NCI-H526 treated with DMSO at 0.1 percent for 48 hours (cell line): ENCODE measurements at places on chromosomes 3 and 15.

GRCh38 chr15:88647351-88648105, 8.7 kb downstream of the ISG20 start:
- DNase-seq, result no peak

DNA sequence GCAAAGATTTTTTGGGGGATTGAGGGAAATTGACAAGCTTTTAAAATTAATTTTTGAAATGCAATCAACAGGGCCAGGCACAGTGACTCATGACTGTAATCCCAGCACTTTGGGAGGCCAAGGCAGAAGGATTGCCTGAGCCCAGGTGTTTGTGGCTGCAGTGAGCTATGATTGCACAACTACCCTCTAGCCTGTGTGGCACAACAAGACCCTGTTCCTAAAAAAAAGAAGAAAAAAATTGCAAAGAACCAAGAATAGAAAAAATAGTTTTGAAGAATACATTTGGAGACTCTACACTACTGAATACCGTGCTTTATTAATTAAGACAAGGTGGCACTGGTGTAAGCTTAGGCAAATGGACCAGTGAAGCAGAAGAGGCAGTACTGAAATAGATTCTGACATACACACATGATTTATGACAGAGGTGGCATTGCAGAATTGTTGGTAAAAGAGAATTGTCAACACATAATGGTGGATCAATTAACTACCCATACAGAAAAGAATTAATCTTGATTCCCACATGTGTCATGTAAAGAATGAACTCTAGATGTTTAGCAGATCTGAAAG, 443.3 kb upstream of the ATP11B start:
- no peak for DNase-seq

DNA sequence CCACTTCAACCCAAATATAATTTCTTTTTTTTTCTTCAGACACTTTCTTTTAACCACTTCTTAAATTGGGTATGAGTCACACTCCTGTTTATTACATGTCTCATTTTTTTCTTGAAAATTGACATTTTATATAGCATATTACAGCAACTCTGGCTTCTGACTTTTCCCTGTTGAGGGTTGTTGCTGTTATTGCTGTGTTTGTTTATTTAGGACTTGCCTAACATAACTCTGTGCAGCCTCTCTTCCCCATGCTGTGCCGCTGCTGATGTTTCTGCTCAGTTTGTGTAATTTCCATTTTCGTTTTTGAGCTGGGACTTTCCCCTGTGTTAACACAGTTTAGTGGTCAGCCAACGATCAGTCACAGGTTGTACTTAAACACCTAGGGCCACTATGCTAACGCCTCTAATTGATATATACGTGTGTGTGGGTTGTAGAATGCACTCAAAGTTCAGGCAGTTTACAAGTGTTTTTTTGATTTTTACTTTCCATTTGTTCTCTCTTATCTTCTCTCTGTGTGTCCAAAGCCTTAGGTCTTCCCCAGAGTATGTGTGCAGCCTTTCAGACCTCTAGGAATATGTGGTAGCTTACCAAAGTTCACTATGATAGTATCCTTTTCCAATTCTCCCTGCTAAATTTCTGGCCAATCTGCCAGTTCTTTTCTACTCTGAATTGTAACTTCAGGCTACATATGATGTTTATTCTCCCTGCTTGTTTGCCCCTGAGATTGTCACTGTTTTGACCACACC, 337.2 kb downstream of the ZBTB20 start:
- DNase-seq, result no peak

DNA sequence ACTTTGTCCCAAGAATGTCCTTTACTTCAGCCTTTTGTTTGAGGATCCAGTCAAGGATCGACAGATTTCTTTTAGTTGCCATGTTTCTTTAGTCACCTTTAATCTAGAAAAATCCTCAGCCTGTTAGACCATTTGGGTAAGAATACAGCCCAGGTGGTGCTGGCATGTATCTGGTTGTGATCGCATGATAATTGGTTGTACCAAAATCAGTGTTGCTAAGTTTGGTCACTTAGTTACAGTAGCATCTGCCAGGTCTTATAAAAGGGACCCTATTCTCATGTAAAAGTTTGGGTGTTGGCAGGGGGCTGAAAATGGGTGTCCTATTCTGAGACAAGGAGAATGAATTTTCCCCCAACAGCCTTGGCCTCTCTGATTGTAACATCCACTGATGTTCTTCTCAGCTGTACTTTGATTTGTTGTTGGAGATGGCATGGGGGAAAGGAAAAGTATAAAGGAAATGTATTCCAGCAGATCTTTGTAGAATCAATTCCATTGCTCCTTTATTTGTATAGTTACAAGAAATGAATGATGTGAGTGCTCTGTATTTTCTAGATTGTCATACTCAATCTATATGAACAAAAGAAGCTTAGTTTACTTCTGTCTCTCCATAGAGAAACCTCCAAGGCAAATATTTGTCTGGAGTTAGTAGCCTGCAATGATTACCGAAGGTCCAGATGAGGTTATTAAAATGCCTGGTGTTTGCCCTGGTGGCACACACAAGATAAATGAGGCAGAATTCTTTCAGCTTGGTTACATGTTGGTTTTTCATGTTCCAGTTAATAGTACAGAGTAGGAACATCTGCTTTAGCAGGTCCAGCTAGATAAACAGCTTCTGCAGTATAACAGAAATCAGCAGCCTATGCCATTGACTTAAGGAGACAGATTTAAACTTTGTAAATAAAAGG, 65.7 kb downstream of the CMTM8 start:
- DNase-seq, result peak; percentile 7

GRCh38 chr3:77304700-77305021, 264.8 kb downstream of the ROBO2 start:
- DNase-seq, result no peak

- no peak for DNase-seq
These were observed 94.6 kb upstream of the IQSEC1 start for GRCh38 chr3:13167829-13168228.

- no peak for DNase-seq
These were observed 5.6 kb downstream of the PRTG start for GRCh38 chr15:55737373-55737772.

- DNase-seq, result no peak
These were observed 34.8 kb upstream of the CHRNB4 start for GRCh38 chr15:78675617-78676360.

DNA sequence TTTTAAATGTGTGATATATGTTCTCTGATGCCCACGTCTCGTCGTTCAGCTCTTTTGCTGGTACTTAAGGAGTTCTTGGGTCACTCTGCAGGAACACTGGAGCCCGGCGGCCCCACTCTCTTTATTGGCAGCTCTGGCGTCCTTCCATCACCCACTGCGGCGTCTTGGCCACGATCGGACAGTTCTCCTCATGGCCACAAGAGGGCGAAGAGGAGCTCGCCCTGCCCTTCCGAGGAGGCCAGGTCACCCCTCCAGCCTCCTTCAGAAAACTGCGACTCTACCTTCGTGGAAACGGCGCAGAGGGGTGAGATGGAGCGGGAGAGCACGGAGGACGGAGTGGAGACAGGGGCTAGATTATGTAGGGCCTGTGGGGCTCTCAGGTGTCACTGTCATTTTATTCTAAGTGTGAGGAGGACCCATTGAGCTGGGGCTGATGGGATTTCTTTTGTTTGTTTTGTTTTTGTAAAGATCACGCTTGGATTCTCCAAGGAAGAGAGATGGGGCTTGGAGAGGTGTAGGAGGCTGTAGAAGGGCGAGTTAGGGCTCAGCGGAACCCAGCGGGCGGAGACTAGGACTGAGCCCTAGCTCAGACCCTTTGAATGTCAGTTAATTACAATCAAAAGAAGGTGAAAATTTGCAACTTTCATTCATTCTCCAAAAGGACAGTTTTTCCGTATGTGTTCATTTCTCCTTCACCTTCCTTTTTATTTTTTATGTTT, 28.0 kb upstream of the GABRA5 start:
- no peak for DNase-seq

- DNase-seq, result no peak
These were observed 11.2 kb downstream of the PTH1R start for GRCh38 chr3:46888705-46889104.

DNA sequence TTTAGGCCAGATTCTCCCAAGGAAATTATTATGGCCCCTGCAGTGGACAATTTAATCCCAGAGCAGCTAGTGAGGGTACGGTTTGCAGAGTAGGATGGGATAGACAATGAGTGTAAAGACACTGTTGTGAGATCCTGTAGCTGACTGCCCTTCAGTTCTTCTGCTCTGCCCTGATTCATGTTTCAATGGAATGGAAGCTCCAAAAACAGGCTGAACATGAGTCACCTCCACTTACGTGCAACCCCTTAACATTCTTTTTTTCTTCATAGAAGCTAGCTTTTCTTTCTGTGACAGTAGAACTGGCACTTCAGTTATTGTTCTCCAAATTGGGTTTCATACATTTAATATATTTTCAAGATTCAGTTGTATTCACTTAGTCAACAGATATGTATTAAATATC, 32.1 kb downstream of the CLDN18 start:
- DNase-seq, result no peak

DNA sequence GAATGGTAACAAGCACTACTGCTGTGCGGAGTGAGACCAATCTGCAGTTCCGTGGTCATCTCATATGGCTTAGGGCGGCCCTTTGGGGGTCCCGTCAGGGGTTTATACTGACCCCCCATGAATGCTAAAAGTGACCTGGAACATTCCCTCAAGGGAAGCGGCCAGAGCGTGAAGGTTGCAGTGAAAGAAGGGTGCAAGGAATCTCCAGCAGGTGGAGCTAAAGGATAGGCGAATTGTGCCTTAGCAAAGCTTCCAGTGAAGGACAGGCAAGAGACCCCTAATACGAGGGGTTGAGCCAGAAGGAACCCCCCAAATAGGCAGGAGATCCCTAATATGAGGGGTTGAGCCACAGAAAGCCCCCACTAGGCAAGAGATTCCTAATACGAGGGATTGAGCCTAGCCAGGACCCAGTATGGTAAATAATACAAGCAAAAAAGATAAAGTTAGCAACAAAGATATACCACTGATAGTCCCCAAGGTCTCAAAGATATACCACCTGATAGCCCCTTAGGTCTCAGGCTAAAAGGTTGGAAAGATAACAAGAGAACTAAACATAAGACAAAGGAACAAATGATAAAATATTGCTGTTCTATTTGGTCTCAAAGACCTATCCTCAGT, 32.8 kb downstream of the ZNF589 start:
- DNase-seq, result peak; percentile 1

GRCh38 chr3:32352563-32352962, 39.1 kb upstream of the CMTM7 start:
- no peak for DNase-seq

- DNase-seq, result no peak
These were observed 150.3 kb upstream of the NR2F2 start for GRCh38 chr15:96180087-96180748.

- no peak for DNase-seq
These were observed 82.3 kb downstream of the CHSY1 start for GRCh38 chr15:101169495-101170071.

- DNase-seq, result no peak
These were observed 178.7 kb upstream of the ANKRD28 start for GRCh38 chr3:15976524-15976923.

DNA sequence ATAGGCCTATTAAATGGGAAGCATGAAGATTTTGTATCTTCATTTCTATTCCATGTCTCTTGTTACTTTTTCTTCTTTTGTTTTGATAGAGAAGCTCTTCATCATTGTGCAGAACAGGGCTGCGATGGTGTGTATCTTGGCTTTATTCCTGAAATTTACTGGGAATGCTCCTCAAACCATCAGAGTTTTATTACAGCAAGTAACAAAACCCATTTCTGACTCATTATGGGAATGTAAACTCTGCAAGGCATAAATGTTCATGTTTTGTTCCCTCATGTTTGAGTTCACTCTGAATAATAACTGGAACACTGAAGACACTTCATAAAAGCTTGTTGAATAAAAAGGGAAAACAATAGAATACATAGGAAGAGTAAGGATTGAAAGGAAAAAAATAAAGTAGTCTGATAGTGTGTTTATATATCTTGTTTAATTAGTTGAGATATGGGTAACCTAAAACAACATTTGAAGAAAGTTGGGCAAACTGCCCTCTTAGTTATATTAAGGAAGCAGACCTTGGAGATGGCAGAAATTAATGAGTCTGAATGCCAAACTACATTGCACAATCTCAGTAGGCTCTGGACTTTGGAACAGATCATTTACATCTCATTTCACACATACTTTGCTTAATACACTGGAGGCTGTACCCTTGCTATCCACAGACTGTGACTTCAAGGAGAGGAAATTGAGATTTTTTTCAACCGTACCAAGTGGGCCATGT, 521.5 kb downstream of the GRM7 start:
- peak; percentile 38 for DNase-seq

DNA sequence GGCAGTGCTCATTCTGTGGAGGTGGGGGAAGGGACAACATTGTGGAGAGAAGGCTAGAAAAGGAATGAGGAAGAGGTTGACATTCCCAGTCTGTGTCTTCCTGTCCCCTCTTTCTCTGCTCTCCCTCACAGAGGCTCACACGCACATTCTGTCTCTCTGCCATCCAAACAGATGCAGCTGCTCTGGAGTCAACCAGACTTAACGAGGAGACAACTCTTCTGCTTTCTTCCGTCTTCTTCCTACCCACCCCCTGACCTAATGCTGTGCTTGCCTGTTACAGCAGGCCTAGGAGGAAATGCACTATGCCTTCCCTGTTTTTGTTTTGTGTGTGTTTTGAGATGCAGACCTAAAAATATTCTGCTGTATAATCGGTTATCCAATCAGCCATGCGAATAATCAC, 121.9 kb downstream of the CACNA1D start:
- peak; percentile 36 for DNase-seq

DNA sequence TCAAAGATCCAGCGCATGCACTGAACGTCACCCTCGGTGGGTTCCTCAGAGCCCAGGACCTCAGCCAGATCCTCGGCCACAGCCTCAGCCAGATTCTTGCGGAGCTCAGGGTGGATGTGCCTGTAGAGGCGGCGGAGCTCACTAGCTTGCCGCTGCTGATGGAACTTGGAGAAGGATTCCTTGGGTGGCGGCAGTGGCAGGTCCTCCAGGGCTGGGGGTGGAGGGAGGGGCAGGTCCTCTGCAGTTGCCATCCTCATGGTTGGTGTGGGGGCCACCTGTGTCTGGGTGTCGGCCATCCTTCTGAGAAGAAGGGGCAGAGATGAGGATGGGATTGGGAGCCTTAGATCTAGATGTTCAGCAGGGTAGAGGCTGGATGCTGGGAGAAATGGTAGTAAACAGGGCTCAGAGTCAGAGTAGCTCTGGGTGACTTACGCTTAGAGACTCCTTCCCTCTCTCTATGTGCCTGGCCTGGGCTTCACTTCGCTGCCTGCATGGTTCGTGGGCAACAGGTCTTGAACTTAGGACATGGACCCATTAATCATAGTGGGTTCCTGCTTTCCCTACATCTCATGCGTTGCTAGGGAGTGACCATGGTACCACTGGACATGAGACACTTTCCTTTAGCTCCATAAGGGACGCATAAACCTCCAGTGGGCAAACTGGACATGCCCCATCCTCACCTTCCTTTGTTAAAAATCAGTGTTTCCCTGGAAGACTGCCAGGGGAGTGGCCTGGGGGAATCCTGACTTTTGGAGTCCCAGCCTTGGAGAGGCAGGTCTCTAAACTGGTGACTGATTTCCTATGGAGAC, 3.0 kb downstream of the XIRP1 start:
- DNase-seq, result no peak

- no peak for DNase-seq
These were observed 227.5 kb downstream of the MAGI1 start for GRCh38 chr3:65811086-65811761.

GRCh38 chr3:111152496-111152895, 80.9 kb downstream of the NECTIN3 start:
- DNase-seq, result no peak
